ENCODE measurements at places on chromosomes 6 and 20.
A peak's percentile ranks its signal among the peaks of the same experiment; 100 is the strongest.

DNA sequence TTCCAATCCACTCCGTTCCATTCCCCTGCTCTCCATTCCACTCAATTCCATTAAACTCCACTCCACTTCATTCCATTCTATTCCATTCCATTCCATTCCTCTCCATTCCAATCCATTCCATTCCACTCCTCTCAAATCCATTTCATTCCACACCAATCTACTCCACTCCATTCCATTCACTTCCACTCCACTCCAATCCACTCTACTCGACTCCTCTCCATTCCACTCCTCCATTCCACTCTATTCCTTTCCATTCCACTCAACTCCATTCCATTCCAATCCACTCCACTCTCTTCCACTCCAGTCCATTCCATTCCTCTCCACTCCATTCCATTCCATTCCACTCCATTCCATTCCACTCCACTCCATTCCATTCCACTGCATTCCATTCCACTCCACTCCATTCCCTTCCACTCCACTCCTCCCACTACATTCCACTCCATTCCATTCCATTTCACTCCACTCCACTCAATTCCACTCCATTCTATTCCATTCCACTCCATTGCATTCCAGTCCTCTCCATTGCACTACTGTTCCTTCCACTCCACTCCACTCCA lies 22.6 kb upstream of the DEFB125 start:
- DNase-seq, result no peak

DNA sequence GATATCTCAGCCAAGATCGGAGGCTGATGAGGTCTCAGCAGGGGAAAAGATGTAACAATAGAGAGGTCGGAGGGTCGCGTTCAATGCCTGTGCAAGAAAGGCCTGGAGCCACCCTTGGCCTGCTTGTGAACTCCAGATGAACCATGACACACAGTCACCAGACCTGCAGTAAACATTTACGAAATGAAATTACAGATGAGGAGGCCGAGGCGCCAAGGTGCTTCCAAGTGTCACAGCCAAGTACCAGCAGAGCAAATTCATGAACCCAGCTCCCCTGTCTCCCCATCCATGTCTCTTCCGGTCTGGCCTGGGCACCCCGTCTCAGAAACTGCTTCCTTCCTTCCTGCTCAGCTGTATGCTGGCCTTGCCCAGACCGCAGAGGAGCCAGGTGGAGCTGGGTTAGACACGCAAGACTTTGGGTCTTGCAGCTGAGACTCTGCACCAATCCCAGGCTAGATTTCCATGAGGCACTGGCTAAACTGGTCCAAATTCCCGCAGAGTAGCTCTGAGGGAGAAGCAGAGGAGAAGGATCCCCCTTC lies 48.1 kb downstream of the CHMP4B start:
- DNase-seq, result no peak

DNA sequence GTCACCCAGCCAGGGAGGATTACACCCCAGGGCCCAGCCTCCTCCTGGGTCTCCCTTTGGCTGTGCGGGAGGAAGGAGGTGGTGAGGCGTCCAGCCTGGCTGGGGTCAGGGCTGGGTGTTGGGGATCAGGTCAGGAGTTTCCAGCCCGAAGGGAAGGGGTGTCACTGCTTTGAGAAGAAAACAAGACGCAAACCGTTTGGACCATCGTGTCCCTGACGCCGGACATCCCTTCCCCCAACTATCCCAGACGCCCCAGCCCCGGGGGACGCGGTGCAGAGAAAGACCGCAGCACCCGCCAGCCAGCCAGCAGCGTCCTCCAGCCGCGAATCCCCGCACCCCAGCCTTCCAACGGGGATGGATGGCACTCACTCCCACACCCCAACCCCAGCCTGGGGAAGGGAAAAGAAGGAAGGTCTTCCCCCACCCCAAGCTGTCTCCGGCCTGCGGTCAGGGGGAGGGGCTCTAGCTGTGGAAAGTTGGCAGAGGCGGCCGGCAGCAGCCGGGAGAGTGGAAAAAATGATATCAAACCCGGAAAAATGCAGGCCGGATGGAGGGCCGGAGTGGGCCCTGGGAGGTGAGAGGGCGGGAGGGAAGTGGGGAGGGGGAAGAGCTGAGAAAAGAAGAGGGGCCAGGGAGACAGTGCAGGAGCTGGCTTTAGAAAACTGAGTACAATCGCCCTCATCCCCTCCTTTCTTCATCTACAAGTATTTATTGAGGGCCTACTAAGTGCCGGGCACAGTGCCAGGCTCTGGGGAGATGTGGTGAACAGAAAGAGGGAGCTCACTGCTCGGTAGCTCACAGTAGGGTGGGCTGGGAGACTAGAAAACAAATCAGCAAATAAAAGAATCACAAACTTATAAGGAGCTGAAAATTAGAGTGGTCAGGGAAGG lies 10.6 kb downstream of the REM1 start:
- peak; percentile 39 for DNase-seq

DNA sequence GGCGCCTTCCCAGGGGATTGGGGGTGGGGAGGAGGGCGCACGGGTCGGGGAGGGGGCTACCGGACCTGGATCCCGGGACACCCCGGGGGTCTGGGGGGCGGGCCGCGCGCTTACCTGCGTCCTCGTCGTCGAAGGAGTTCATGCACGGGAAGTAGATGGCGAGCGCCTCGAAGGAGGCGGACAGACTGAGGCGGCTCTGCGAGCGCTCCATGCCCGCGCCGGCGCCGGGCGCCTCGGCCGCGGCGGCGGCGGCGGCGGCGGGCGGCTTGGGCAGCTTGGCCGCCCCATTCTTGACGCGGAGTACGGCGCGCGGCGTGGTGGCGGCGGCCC lies 320 bp downstream of the RIMS4 start:
- no peak for DNase-seq

- no peak for DNase-seq
Observed at GRCh38 chr20:59614714-59615113, 10.4 kb downstream of the PHACTR3 start.

DNA sequence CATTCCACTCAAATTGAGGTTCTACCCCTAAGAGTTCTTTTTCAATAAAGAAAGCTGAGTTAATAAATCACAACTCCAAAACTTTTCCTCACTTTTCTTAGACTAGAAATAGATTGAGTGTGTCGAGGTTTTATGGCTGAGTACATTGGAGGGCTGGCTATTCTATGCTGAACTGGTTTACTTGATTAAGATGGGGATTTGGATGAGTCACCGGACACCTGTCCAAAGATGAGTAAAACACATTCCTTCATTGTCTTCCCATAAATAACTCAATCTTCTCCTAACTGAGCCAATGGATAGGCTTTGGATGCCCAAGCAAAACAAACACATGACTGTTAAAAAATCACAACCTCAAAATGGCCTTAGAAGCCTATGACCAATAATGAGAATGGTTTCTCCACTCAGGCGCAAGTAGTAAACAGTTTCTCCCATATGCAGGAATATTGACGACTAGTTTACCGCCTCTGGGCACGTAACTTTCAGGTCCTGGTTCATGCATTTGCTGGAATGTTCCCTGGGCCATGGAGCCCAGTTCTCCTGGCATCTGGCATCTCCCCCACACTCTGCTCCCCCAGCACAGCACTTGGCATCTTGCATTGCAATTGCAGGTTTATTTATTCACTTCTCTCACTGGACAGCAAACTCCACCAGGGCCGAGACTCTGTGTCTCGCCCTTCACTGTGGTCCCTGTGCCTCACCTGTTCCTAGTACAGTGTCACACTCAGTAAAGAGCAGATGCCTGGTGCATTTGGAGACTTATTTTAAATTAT lies 43.9 kb downstream of the BCAS1 start:
- DNase-seq, result no peak

DNA sequence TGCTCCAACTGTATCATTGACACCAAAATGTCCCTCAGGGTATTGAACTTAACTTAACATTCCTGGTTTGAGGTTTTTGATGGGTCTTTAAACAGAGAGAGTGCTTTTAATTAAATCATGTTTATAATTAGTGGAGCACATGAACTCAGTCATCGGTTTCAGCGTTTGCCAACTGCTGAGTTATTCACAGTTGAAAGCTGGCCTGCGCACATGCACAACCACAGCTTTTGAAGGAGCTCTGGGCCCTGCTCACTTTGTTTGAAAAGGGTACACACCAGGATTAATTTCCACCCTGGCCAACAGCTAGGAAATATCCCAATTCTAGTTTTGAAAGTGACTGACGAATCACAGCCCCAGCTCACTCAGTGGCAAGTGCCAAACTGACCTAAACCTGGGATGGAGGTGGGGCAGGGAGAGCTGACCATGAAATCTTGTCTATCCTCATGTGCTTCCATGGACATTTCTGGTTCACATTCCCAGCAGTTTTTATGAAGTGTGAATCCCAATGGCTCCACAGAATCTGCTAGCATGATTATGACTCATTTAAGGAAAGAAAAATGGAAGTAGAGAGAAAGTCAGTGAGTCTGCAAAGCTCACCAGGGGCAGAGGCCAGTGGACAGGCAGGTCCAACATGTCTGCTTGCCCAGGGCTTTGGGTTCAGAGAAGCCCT lies 247.8 kb downstream of the FNDC1 start:
- DNase-seq, result no peak

DNA sequence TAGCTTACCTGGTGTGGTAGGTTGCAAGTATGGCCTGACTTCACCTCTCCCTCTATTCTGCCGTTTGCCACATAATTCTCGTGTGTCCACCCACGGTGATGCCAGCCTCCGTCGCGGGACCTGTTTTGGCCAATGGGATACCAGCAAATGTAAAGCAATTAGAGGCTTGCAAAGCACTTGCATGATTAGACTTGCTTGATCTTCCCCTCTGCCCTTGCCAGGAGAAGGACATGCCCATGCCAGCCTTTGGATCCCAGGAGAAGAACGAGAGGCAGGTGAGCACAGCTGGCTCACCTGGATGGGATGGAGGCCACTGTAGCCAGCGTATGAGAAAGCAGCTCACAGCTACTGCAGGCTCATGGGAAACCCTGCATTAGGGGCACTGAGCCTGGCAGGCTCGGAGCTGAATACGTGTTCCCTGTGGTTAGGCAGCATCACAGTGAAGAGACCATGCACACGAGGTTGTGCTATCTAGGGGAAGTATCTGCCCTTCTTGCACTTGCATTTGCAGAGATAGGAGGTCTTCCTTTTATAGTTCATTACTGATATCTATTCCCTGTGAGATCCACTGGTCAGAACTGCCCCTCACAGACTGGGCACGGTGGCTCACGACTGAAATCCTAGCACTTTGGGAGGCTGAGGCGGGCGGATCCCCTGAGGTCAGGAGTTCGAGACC lies 62.4 kb downstream of the TMEM242 start:
- no peak for DNase-seq

- no peak for DNase-seq
Observed at GRCh38 chr20:48600470-48600945, 227.3 kb downstream of the PREX1 start.

- no peak for DNase-seq
Observed at GRCh38 chr20:9576695-9577094, 62.3 kb downstream of the LAMP5 start.

- DNase-seq, result peak; percentile 72
Observed at GRCh38 chr20:59322081-59322480, 21.7 kb downstream of the EDN3 start.

- no peak for DNase-seq
Observed at GRCh38 chr20:44717986-44718385, 2.8 kb downstream of the CCN5 start.

- DNase-seq, result no peak
Observed at GRCh38 chr20:24739746-24740145, 209.3 kb upstream of the CST7 start.

DNA sequence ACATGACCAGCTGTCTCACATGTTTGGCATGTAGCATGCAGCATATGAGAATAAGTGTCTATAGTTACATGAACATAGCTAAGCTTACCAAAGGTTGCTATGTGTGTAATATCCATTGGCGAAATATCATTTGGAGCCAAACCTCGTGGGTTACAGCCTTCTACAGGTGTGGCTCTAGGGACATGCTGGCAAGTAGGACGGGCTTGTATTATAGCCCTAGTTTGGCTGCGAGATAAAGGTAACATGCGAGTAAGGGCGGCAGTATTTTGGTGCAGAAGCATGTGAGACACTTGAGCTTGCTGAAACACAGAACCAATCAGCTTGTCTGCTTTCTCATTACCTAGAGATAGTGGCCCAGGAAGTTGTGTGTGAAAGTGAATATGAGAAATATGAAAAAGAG lies 6.5 kb upstream of the ABHD12 start:
- DNase-seq, result no peak

DNA sequence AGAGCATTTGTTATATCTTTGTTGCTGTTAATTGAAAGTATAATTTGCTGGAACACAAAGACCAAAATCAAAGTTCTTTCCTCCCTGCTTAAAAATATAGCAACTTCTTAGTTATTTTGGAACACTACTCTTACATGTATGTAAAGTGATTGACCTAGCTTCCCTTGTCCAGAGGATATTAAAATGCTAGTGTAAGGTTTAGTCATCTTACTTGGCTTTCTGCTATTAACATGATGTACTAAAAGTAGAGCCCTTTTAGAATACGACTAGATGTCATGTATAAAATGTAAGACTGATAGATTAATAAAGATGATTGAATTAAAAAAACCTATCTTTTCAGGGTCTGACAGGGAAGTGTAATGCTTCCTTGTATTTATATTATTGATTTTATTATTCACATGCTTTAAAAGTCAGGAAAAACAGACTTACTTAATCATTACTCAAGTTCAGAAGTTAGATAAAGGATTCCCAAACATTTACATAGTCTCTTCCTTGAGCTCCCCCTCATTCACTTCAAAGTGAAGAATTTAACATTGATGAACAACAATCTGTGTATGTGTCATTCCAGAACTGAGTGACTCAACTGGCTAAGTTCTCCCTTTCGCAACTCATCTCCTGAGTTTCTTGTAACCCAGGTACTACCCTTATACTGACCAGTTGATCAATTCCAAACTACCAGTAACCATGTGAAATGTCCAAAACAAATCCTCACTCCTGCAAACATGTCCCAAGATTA lies 50.9 kb downstream of the BTBD9 start:
- DNase-seq, result peak; percentile 5

DNA sequence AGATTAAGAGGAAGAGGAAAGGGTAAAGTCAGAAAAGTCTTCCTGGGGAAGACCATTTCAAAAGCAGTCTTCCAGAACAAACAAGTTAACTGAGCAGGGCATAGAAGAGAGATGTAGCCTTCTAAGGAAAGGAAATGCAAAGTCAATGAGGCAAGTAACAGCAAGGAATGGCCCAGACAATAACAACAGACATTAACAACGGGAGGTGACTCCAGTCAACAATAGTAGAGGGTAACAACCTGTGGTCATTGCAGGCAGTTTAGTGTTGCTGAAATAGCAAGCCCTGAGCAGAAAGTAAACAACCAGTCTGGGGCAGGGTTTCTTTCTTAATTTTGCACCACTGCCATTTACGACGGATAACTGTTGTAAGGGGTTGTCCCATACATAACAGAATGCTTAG lies 2.1 kb downstream of the MDN1 start:
- no peak for DNase-seq

GRCh38 chr6:4356899-4357659 lies 221.7 kb upstream of the ECI2 start:
- DNase-seq, result no peak

GRCh38 chr6:145032562-145033145 lies 702.7 kb downstream of the EPM2A start:
- no peak for DNase-seq

All from NB4 (cell line).